ENCODE measurements at places on chromosomes 2 and 18.

DNA sequence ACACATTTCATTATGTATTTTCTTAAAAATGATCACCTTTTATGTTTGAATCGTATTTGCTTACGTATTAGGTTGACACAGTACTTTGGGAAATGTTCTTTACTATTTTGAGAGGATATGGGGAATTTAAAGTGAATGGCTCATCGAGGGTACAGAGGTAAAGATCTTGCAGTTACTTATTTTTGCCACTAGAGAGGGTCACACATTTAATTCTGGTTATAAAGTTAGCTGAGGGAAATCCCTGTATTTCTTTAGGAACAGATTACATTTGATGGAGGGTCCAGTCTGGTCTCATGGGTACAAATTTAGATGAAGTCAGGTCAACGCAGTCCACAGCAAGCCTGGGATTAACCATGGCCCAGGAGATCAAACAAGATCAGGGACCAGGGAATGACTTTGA is 24.5 kb downstream of the DYNC2LI1 start:
- DNase-seq, result no peak

GRCh38 chr2:33728106-33728505 is 129.0 kb upstream of the FAM98A start:
- DNase-seq, result no peak

DNA sequence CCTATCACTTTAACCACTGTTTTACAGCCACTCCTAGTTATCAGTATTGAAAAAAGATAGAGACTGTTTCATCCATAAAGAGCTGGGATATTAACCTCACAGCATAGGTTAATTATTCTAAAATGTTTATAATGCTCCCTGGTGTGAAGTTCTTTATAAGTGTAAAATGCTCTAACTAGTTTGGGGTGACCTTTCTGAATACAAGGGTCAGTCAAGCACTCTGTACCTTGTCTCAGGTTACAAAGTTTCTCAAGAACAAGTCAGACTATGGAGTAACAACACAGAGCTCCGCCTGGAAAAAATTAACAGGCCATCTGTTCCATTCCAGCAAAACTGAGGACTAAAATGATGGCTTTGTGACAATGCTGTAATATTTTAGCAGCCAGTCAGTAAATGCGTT is 107.4 kb downstream of the NOL4 start:
- no peak for DNase-seq

DNA sequence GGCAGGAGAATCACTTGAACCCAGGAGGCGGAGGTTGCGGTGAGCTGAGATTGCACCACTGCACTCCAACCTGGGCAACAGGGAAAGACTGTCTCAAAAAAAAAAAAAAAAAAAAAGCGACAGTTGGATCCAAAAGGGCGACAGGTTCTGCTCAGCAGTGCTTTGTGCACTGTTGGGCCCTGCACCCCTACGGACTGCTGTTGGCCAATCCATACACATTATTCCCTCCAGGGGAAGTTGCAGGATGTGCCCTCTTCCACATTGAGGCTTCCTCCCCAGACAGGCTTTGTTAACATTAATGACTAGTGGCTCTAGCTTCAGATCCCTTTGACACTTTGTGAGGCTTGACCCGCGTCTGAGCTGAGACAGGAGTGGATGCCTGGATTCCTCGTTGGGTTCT is 9.4 kb downstream of the NT5DC4 start:
- no peak for DNase-seq

- DNase-seq, result no peak
Observed at GRCh38 chr2:118993392-118993752, 51.4 kb downstream of the MARCO start.

- DNase-seq, result no peak
Observed at GRCh38 chr2:6650311-6650710, 215.4 kb downstream of the CMPK2 start.

DNA sequence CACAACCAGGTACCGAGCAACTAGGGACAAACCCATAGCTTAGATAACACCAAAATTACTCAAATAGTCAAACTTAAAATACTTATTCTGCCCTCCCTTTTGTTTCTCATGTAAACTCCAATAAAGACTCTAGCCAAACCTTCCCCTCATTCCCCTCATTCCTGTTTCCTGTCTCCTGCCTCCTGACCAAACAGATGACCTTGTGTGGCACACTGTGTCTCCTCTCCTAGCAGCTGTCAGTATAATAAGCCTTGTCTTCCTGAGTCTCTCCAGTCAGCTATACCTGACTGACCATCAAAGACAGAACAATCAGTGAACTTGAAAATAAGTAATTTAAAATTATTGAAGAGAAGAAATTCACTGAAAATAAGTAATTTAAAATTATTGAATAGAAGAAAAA is 14.3 kb downstream of the SULT1C4 start:
- no peak for DNase-seq

DNA sequence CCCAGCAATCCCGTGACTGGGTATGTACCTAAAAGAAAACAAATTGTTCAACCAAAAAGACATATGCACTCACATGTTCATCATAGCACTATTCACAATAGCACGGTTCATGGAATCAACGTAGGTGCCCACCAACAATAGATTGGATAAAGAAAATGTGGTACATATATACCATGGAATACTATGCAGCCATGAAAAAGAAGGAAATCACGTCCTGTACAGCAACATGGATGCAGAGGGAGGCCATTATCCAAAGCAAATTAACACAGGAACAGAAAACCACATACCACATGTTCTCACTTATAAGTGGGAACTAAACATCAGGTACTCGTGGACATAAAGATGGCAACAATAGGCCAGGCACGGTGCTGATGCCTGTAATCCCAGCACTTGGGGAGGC is 207.9 kb upstream of the TNP1 start:
- DNase-seq, result no peak

DNA sequence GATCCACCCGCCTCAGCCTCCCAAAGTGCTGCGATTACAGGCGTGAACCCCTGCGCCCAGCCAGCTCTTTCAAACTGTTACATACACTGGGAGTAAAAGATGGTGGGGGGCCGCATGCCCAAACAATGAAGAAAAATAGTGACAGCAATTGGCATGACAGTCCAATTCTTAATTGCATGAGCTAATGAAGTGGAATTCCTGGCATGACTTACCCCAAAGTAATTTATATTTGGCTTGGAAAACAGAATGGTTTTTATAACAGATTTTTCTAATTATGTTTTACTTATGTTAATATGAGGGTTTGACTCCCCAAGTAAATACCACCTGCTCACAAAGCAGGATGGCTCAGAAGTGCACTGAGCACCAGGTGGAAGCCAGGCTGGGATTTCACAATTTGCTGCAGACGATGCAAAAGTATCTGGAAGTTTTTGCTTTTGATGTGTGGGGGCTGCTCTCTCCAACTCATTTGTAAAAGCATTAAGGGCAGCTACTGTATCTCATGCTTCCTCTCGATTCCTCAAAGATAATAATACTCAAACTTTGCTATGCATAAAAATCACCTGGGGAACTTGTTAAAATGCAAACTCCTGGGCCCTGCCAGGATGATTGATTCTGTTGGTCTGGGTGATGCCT is 24.0 kb upstream of the ATG16L1 start:
- DNase-seq, result no peak

GRCh38 chr18:51185075-51185474 is 12.4 kb downstream of the MEX3C start:
- DNase-seq, result peak; percentile 16

- no peak for DNase-seq
Observed at GRCh38 chr2:202034249-202035088, 814 bp downstream of the FZD7 start.
